Activated CD4-positive, alpha-beta T cell treated with anti-CD3 and anti-CD28 coated beads, Interleukin-2, amount 50 U/mL, for 24 hours (primary cell): ENCODE measurements at places on chromosomes 1 and 21.

DNA sequence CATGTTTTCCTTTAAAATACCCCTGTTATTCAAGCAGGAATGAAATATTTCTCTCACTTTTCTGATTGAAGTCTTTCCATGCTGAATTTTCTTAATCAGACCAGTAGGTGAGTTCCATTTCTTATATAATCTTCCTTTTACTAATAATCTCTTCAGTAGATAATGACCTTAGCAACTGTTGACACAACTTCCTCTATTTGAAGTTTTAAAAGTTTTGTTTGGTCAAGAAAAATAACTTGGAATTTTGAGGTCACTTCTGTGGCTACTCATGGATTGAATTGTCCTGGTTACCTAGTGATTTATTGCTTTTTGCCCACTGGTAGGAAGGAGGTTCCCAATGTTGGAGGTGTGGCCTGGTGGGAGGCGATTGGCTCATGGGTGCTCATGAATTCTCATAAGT is 70.6 kb upstream of the PAXBP1 start:
- DNase-seq: no peak

- DNase-seq: no peak
These were observed at the start of gene ETV3L for GRCh38 chr1:157099633-157100009. Gene ETV3L, minus strand, starts transcription at chr1:157099808. Its CDS starts 285 bp downstream, at chr1:157099523.

DNA sequence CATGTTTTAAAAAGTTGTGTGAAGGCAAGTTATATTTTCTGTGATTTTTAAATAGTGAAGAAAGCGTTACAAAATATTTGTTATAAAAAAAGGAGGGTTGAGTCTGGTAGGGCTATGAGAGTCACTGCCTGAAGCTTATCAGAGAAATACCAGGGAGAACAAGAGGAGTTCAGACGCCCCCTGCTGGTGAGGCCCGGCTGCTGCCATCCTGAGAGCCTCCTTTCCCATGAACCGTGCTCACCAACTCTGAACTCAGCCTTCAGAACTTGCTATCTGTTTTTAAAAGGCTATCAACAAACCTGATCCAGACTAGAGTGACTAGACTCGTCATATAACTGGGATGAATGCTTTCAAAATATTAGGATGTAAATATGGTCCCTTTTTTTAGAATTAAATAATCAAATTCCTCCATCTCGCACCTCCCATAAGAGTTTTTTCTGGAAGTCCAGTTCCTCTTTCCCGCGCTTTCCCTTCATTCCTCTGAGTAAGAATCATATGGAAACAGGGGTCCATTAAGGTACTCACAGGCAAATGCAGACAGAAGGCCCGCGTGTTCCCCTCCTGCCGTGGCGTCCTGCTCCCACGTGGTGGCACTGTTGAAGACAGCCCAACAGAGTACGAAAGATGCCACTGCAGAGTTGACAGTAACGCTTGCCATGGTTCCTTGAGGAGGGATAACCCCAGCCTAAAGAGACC is 26.2 kb upstream of the SPATA6 start:
- peak; percentile 53 for DNase-seq

GRCh38 chr1:25590096-25590824 is 26.3 kb upstream of the MAN1C1 start:
- DNase-seq: no peak

DNA sequence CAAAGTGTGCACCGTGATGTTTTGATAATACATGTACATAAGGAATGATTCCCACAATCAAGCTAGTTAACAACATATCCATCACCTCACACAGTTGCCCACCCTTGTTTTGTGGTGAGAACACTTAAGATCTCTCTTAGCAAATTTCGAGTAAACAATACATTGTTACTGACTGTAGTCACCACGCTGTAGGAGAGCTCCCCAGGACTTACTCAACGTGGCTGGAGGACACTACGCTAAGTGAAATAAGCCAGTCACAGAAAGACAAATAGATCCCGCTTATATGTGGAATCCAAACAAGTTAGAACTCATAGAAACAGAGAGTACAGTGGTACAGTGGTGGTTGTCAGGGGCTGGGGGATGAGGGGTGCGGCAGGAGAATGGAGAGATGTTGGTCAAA is 24.8 kb downstream of the GPR137B start:
- DNase-seq: no peak

- no peak for DNase-seq
These were observed 111.9 kb downstream of the PTPN14 start for GRCh38 chr1:214439352-214440119.

DNA sequence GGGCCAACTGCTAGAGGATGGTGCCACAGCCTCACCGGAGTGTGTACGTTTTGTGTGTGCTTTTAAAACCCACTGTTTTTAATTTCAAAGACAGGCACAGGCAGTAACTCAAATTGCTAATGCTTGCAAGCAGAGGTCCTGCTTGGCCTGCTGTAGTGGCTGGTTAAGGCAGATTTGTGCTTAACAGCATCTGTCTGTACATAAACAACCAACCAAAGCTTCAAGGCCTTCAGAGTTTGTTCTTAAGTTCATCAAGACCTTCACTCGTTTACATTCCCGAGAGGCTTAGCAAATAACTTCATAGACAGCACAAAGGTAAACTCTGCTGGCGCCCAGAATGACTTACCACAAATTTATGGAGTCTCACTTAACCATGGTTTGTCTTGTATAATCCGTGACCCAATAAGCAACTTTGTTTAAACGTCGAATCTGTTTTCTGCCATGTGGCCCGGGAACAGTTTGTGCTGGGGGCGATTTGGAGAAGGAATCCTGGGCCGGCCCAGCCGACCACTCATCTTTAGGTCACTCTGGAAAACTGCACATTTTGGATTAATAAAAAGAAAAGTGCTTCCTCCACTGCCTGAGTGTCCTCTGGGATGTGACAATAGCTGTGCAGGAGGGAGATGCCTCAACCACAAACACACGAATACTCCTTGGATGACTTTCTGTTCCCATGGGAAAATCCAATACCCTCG is 58.1 kb downstream of the CAPZB start:
- no peak for DNase-seq

- no peak for DNase-seq
These were observed 46.4 kb upstream of the RGS21 start for GRCh38 chr1:192270398-192270797.
